CD4-positive, alpha-beta T cell (primary cell): ENCODE measurements at places on chromosomes 1 and 21.

GRCh38 chr21:32653326-32653901 lies 41.2 kb upstream of the CFAP298 start:
- H3K27me3 ChIP-seq = no peaks in the 10 kb centered on the region
- DNase-seq = no peak
- H3K36me3 ChIP-seq = peaks cover 53% of the 10 kb centered on the region
- no peak overlapping the region for H3K4me3 ChIP-seq

GRCh38 chr1:68233202-68233601 lies 879 bp upstream of the WLS start:
- peaks cover 4% of the 10 kb centered on the region for H3K4me1 ChIP-seq
- H3K27me3 ChIP-seq = peaks cover 50% of the 10 kb centered on the region
- no peak overlapping the region for H3K4me3 ChIP-seq
- H3K36me3 ChIP-seq = no peaks in the 10 kb centered on the region

GRCh38 chr1:237152506-237153335 lies 110.7 kb downstream of the RYR2 start:
- no peaks in the 10 kb centered on the region for H3K4me1 ChIP-seq
- H3K36me3 ChIP-seq = no peaks in the 10 kb centered on the region
- no peak for DNase-seq
- H3K27me3 ChIP-seq = no peaks in the 10 kb centered on the region
- H3K27ac ChIP-seq = no peak overlapping the region

GRCh38 chr1:193538680-193539079 lies 352.3 kb upstream of the B3GALT2 start:
- DNase-seq = no peak
- no peak overlapping the region for H3K4me3 ChIP-seq
